ENCODE measurements at places on chromosomes 2 and 18.

GRCh38 chr2:65016789-65017188 is 27.6 kb downstream of the SLC1A4 start:
- DNase-seq = no peak

DNA sequence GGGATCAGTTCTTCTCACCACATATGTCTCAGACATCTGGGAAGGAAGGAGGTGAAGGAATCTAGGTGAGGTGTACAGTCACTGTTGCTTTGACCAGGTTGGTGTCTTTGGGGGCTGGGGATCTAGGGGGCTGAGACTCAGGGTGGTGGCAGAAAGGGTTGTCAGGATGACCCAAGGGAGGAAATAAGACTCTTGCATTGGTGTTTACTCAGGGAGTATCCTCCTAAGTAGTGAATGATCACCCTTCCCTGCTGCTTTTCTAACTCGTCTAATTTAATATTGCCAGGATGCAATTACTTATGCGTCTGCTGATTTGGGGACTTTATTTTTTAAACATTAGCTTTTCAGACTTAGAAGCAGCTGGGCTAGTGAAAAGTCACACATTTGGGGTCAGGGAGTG is 127.8 kb upstream of the SIX3 start:
- DNase-seq = no peak

- DNase-seq = no peak
Measured at GRCh38 chr18:42824178-42824577, 291.3 kb downstream of the RIT2 start.

- DNase-seq = no peak
Measured at GRCh38 chr18:12811191-12811950, 72.7 kb downstream of the PTPN2 start.

DNA sequence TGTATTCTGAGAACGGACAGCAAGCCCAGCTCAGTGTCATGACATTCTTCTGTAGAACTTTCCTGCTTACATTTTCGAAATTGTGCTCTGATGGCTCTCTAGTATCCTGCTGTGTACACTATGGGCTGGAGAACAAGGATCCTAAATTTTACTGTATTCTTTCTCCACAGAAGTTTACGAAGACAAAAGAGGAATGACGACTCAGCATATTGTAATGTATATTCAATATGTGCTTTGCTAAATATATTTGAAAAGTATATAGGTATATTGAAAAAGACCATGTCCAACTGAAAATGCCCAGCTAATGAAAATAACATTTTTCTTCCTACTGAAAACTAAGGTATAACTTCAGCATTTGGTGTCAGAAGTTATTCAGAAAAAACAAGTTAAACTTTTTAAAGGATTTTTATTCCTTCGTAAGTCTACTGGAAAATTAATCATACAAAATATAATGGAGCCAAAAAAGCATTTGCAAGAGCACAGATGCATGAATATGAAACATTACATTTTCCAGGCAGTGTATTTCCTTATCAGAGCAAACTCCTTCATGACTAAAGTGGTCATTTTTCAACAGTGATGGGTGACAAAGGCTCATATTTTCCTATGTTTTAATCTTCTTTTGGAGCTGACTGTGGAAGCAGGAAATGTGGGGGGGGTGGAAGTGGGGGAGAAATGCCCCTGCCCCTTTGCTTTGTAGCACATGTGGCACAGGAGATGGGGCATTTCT is 143.8 kb upstream of the THUMPD2 start:
- DNase-seq = no peak

- DNase-seq = no peak
Measured at GRCh38 chr2:168962636-168963035, 61.5 kb downstream of the G6PC2 start.

DNA sequence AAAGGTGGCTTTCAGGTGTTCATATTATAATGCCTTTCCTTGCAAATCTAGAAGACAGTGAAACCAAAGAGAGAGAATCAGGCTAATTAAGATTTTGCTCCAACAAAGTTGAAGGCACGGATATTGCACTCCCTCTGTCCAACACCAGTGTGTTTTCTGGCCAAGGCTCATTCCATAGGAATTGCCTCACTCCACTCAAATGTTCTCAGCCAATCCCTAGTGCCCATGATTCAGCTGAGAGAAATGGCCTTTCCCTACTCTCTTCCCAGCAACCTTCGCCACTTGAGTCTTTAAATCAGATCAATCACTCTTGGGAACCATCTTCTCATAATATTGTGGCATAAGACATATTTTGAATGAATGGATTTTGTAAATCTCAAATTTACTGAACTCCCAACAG is 768.2 kb upstream of the ACVR2A start:
- DNase-seq = no peak

- DNase-seq = no peak
Measured at GRCh38 chr18:39513186-39513585, 1947.6 kb upstream of the CELF4 start.

DNA sequence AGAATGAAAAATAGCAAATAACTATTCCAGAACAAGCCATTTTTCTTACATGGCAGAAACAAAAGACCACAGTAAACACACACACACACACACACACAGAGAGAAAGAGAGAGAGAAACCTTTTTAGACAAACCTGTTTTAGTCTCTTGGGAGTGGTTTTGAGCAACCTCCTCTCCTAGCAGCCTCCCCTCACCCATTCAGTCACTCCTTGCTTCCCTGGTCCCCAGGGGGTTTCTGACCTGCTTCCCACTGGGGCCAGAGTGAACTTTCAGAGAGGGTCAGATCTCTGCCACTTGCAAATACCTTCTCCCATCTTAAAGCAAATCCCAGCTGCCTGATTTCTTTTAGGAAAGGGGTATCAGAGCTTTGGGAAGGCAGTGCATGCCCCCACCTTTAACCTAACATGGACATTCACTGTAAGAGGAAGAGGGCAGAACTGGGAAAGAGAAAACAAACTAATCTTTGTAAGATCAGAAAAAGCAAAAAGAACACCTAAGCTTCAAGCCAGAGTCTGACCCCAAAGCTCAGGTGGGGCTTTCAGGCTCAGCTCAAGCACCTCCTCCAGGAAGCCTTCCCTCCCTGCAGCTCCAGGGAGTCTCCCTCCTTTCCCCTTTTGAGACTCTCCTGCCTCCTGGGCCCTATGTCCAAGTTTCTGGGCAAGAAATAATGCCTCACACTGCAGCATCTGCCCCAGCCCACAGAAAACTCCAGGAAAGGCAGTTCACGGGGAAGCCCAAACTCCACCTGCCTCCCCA is 2.7 kb downstream of the SDC1 start:
- DNase-seq = no peak

- DNase-seq = no peak
Measured at GRCh38 chr2:55519938-55520885, 694 bp downstream of the CFAP36 start.
